IMR-90 (cell line): ENCODE measurements at places on chromosomes 13 and 19. TPM values are rescaled to one million over a fixed set of nuclear protein-coding genes. Genes with fewer than 3 reads are reported as not detected.

DNA sequence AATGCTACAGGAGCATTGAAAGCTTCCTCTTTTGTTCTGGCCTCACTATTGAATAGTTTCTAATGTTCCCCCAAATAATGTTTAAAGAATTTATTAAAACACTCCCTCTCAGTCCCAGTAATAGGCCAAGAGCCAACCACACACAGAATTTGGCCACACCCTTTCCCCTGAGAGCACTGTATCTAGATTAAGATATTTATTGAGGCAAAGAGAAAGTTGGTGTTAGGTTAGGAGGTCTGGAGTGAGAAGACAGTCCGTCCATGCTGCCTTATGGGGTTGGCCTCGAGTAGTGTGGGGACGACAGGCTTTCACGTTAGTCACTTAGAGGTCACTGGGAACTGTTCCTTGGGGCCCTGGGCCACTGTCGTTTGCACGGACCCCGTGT is 122.9 kb upstream of the RNF113B start:
- peak overlapping the region; percentile 94 for H3K27ac ChIP-seq
- peaks cover 2% of the 10 kb centered on the region; the same call in 1 of the 2 replicates for H3K36me3 ChIP-seq
- no peak overlapping the region for H3K4me3 ChIP-seq
- peaks cover 52% of the 10 kb centered on the region for H3K4me1 ChIP-seq

GRCh38 chr19:19145684-19146608 is 7.7 kb upstream of the TMEM161A start:
- H3K27me3 ChIP-seq: no peaks in the 10 kb centered on the region
- peaks cover 12% of the 10 kb centered on the region for H3K36me3 ChIP-seq
- DNase-seq: peak; percentile 44
- H3K4me1 ChIP-seq: peaks cover 2% of the 10 kb centered on the region; the same call in 1 of the 2 replicates
- H3K4me3 ChIP-seq: no peak overlapping the region
- H3K27ac ChIP-seq: peak overlapping the region; percentile 54

GRCh38 chr13:95341441-95341840 is 40.2 kb upstream of the ABCC4 start:
- H3K36me3 ChIP-seq: no peaks in the 10 kb centered on the region
- no peak for DNase-seq
- no peak overlapping the region for H3K27ac ChIP-seq
- no peaks in the 10 kb centered on the region for H3K27me3 ChIP-seq

GRCh38 chr13:46679369-46680120 is 117.4 kb downstream of the ESD start:
- peak overlapping the region; percentile 46; the same call in 1 of the 2 replicates for H3K27ac ChIP-seq
- DNase-seq: peak; percentile 70
- no peaks in the 10 kb centered on the region for H3K36me3 ChIP-seq
- no peaks in the 10 kb centered on the region for H3K27me3 ChIP-seq
- peaks cover 9% of the 10 kb centered on the region for H3K4me1 ChIP-seq

The ATP12A gene
- total RNA-seq: not detected in 2 replicates

The ZNF578 gene
- total RNA-seq: 2.8 and 4.1 TPM in 2 replicates

The MAP1S gene
- total RNA-seq: 6.1 and 10.6 TPM in 2 replicates

The PLIN5 gene
- not detected in 2 replicates for total RNA-seq
